ENCODE measurements at places on chromosomes 5 and 9.

DNA sequence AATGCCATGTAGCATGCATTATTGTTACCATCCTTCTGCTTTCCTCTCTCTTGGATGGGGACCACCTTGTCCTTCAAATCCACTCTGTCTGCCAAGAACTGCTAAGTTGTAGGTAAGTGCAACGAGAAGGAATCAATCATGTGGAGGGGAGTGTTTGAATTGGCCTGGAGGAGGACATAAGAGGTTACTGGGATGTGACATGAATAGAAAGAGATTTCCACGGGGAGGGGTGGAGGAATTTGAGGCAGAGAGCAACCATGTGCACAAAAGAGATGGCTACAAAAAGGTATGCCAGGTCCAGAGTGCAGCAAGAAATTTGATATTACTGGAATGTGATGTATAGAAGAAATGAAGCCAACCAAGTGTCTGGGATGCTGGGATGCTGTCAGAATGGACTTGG is 648.9 kb upstream of the KLF4 start:
- no peak for DNase-seq

- no peak for DNase-seq
These were observed 484.9 kb downstream of the TMEM38B start for GRCh38 chr9:106179191-106179590.

DNA sequence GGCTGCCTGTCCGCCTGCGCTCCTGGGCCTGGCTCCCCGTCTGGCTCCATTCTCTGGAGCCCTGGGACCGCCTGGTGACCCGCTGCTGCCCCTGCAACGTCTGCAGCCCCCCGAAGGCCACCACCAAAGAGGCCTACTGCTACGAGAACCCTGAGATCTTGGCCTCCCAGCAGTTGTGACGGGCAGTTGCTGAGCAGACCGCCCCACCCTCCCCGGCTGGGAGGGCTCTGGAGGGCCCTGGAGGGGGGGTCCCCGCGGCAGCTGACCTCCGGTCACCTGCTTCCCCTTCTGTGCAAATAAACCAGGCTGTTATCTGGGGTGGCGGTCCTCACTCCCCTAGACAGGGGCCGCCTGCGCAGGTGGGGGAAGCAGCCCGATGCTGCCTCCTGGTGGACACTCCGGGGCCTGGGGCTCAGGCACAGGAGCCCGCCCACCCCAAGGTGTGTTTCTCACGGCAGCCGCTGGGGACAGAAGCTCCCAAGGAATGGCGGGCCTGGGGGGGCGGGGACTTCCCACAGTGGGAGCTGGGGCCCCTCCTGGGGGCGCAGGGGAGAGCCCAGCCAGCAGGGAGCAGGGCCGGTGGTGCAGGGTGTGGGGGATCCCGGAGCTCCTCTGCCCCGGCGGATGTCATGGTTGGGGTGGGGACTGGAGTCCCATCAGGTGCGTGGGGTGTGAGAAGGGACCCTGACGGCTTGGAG is 4.7 kb upstream of the TUBB4B start:
- peak; percentile 79 for DNase-seq

DNA sequence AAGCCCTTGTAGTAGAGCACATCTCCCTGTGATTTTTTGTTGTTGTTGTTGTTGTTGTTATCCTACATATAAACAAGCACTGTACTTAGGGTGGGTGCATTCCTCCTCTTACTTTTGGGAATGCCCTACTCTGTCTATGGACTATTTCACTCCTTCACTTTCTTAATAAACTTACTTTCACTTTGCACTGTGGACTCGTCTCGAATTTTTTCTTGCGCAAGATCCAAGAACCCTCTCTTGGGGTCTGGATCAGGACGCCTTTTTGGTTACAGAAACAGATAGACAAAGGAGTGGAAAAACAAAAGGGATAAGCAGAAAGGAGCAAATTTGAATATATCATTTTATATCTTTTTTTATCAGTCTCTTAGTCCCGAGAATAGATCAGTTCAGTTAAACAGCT is 14.4 kb upstream of the PAIP1 start:
- DNase-seq = no peak

DNA sequence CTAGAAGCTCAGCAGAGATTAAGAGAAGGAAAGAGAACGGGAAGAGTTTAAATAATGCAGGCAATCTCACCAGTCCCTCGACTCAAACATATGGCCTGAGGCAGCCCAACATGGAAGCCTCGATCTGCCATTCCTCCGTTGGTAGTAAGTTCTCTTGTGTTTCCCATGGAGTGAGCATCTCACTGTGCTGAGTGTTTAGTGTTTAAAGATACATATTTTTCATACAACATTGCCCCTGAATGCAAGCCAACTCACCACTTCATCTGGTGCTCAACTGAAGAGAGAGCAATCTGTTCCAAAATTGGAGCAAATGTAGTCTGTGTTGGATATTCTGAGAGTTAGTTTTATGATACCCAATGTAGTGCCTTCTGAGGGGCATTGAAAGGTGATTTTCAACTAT is 171.5 kb upstream of the ATP10B start:
- no peak for DNase-seq

GRCh38 chr9:1461812-1462211 is 411.7 kb downstream of the DMRT2 start:
- DNase-seq = no peak

- DNase-seq = no peak
These were observed 480.9 kb upstream of the CD180 start for GRCh38 chr5:67677422-67677970.

DNA sequence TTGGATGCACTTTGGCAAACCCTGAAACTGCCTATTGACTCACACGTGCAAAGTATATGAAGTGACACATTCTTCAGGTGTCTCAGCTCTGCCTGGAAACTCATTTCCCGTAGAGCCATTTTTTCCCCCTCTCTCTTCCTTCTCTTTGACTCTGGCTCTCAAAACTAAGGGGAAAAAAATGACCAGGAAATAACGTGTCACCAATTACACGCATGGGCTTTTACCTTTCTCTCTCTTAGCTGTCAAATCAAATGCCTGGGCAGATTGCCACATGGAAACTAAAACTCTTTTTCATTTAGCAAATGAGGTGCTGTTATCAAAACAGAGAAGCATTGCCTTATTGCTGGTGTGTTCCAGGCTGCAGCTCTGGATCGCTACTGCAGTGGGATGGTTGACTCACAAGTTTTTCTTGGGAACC is 18.3 kb upstream of the IFNK start:
- DNase-seq = no peak

DNA sequence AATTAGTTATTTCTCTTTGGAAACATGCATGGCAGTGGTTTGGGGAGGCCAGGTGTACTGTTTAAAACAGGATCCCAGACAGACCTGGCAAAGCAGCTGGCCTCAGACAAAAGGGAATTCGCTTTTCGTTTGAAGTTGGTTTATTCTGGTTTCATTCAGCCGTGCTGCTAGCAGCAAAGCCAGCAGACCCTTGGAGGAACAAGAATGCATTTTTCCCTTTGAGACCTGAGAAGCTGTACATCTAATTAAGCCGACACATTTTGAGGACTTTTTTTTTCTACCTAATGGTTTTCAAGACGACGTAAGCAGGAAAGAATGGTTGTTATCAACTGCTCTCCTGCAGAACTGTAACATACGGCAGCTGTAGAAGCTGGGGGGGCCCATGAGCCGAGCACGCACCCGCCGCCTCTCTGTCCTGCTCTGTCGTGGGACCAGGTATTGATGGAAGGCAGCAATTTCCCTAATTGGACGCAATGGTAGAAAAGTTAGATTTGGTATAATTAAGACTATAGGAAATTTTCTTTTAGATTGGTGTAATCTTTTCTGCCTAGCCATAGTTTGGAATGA is 13.6 kb downstream of the PLEKHG4B start:
- DNase-seq = no peak

- DNase-seq = no peak
These were observed 714.6 kb downstream of the SEMA5A start for GRCh38 chr5:8831251-8831650.

DNA sequence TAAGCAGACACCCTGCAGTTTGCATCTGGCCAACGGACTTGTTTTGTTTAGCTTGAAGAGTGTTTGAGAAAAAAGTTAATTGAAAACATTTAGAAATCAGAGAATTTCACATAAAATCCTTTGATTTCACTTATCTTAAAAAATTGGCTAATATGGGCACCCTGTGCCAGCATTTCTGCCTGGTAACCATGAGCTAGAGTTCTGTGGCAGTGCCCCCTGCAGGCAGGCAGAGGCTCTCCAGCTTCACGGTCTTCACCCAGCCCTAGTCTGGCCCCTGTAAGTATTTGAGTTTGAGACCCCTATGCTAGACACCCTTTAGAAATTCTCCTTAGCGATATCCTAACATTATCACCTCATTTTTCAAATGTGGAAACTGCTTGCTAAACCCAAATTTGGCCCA is 18.8 kb upstream of the FANCC start:
- DNase-seq = no peak

- DNase-seq = no peak
These were observed 74.6 kb upstream of the ZSWIM6 start for GRCh38 chr5:61257421-61257820.

- DNase-seq = no peak
These were observed 116.1 kb downstream of the WDR70 start for GRCh38 chr5:37495210-37495609.

- DNase-seq = peak; percentile 89
These were observed at the start of gene PHPT1 for GRCh38 chr9:136849038-136849959. Gene PHPT1, plus strand, starts transcription at chr9:136849409. Its CDS starts 22 bp downstream, at chr9:136849431.

DNA sequence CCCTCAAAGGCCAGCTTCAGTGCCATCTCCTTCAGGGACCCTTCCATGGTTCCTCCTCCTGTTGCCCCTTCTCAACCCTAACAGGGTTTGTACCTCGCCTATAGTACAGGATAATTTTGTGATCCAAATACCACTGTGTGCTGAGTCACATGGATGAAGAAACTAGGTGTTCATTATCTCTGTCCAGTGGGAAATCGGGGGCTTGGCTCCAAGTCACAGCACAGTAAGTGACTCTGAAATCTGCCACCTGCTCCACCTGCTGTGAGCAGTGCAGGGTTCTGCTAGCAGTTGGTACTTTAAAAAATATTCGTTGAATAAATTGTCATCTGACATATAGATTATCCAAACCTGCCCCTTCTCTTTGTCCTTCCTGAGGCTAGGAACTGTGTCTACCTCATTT is 123.2 kb upstream of the OTULINL start:
- no peak for DNase-seq

DNA sequence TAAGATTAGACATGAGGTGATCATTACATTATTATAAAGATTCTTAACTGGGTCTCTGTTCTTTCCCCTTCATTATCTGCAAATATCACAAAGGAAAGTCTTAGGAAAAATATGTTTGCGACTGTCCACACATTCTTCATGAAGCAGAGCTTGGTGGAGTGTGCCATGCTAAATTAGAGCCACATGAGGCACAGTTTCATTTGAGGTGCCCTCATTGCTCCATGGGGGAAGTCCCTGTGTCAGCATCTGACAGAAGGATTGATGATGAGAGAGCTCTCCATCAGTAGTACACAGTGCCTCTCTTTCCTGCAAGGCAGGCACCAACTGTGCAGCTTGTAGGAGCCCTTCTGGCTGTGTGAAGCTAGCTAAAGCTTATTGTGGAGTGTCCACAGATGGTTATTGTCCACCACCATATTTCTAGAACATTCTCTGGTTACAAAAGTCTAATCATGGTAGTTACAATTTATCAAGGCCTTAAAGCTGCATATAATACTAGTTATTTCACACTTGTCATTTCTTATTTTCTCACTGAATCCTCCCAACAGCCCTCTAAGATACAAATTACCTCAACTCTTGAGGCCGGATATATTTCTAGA is 63.9 kb downstream of the C9orf152 start:
- no peak for DNase-seq

GRCh38 chr9:99931155-99931840 is 24.8 kb downstream of the STX17 start:
- no peak for DNase-seq

GRCh38 chr5:160158087-160158486 is 38.8 kb upstream of the PWWP2A start:
- no peak for DNase-seq

DNA sequence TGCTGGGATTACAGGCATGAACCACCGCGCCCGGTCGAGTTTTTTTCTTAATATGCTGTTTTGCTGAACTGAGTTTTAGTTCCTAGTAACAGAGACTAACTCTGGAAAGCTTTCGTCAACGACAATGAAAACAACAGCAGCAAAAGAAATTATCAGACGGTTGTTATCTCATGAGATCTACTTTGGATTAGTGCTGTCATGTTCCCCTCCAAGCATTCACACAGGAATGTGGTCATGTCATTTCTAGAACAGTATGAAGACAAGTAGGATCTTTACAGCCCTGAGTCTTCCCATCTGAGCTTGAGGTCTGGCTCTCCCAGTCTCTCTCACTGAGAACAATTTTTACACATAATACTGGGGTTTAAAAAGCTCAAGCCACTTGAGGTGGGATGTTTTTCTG is 4.0 kb upstream of the ANKRD33B start:
- DNase-seq = no peak

- no peak for DNase-seq
These were observed 3.5 kb downstream of the FOXB2 start for GRCh38 chr9:77022783-77023440.

DNA sequence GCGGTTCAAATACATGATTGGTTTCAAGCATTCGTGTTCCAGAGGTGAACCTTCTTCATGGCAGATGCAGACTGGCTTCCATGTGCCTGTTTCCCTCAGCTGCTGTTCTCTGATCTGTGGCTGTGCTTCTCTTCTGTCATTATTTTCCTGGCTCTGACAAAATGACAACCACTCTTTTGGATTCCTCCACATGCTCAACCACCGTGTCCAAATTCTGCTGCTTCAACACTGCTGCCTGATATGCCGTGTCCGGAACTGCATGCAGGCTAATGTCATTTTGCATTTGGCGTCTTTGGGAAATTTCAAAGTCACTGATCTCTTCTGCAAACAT is 368.7 kb upstream of the ZNF608 start:
- no peak for DNase-seq

DNA sequence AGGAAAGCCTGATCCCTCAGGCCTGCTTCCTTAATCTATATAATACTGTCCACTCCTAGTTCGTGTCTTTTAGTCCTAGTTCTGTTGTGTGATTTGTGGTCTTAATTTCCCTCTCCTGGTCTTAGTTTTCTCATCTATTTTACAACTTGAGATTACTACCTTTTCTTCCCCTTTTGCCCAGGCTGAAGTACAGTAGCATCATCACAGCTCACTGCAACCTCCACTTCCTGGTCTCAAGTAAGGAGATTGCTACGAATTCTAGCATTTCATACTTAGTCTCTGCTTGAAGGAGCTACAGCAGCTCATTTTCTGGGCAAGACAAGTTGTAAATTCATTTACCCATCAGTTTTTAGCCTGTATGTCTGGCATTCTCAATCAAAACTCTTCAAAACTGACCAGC is 5.5 kb downstream of the TRIM32 start:
- DNase-seq = no peak

DNA sequence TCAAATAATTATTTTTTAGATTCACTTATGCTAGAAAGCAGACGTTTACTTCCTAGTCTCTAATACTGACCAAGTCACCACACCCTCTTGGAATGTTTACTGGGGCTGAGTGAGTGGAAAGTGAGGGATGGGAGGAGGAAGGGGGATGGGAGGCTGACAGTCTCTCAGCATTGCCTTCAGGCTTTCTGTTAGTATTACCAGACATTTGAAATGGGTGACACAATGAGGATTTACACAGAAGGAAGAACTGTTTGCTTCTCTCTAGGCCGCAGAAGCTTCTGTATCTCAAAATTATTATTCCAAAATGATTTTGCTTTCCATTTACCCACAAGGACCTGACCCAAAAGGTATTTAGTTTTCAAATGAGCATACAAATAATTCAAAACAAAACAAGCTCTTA is 232.8 kb upstream of the ZNF608 start:
- DNase-seq = no peak
